ENCODE measurements at places on chromosomes 7 and 10.
A peak's percentile ranks its signal among the peaks of the same experiment; 100 is the strongest.

- no peak for DNase-seq
These were observed 34.4 kb downstream of the ADD3 start for GRCh38 chr10:110042181-110042580.

DNA sequence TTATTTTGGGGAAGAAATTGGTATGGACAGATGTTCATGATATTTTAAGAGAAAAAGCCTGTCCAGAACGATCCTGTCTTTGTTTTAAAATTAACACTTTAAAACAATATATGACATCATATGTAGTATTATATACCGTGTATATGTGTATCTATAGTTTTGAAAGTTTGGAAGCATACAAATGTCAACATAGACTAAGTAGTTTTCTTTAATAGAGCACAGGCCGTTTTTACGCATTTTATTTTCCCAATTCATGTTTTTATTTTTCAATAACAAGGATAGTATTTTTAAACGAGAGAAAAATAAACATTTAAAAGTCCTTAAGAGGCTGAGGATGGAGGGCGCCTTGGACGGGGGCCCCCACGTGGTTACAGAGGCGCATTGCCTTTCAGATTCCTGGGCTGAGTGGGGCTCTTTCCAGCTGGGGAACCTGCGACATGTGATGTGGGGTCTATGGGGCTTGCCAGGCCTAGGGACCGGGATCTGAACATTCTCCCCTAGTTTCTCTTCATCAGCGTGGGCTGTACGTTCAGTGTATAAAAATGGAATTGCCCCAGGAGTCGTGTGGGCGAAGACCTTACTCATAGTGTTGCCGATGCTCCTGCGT lies 127.8 kb upstream of the ZNF746 start:
- peak; percentile 50 for DNase-seq

GRCh38 chr7:38020121-38020785 lies 99.8 kb downstream of the EPDR1 start:
- peak; percentile 21 for DNase-seq

GRCh38 chr7:129134356-129134987 lies 10.0 kb upstream of the TSPAN33 start:
- no peak for DNase-seq

DNA sequence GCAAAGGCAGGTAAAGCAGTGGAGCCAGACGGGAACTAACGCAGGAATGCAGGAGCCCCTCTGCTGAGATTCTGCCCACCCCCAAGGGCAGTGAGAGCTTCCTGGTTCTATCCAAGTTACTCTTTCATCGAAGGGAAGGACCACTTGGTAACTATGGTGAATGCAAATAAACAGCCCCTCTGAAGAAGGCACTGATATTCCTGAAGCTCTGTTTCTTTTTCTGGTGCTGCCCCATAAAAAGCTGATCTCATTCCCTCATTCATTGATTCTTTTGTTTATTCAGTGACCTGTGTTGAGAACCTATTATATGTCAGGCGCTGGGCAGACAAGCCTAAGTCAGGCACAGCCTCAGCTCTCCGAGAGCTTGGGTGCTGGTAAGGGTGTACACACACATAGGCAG lies 217.3 kb downstream of the SNX10 start:
- DNase-seq: no peak

- DNase-seq: no peak
These were observed 413 bp downstream of the BUD31 start for GRCh38 chr7:99409192-99409572.

DNA sequence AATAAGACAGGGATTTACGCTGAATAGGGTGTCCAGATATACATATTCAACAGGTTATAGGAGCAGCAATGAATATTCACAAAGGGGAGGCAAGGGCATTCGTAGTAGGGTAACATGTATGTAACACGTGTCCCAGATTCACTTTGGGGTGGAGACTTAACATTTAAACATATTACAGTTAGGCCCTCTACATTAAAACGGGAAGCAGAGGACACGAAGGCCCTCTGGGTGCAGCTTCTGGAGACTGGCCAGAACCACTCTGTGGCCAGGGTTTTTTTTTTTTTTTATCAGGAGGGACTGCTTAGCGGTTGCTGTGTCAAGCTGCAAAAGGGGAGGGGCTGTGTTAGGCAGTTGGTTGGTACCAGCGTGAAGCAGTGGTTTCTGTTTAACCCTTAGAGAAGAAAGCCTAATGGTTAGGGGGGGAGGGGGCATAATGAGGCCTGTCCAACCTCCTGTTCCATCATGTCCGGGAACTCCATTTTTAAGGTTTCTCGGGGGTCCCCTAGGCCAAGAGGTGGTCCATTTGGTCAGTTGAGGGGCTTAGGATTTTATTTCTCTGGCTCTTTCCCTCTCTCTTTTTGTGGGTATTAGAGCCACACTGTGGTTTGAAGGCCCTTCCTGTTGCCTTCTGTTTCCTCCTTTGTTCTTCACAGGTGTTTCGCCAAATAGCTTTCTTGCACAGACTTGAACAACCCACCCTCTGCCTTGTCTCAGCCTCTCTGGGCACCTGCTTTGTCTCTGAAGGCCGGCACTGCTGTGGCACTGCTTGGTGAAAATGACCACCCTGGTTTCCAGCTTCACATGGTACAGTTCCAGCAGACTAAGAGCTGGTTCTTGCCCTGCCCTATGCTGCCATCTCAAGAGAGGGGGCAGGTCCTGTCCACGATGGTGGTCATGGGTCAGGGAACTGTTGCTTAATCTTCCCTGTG lies 26.4 kb downstream of the PRF1 start:
- DNase-seq: peak; percentile 44

DNA sequence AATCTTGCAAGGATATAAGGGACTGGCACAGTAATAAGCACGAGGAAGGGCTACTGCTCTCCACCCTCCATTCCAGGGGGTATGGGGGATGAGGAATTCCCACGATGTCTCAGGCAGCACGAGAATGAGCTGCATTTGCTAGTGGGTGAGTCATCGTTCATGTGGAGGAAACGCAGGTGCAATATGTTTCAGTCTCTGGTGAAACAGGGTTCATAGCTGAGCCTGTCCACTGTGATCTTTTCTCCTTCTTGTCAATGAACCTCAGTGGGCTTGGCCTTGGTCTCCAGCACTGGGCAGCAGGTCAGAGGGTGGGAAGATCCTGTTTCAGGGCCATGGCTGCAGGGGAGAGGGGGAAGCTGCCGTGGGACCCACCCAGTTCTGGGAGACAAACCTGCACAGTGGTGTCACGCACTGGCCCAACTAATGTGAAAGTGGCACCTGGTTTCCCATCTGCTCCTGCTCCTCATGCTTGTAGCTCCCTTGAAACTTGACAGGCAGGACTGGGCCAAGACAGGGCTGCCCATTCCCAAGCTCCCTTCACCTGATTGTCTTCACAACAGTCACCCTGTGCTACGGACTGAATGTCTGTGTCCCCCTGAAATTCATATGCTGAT lies 181.9 kb downstream of the USP6NL start:
- no peak for DNase-seq

- no peak for DNase-seq
These were observed 8.0 kb downstream of the HGF start for GRCh38 chr7:81761821-81762220.

GRCh38 chr7:156560075-156560474 lies 80.5 kb upstream of the RNF32 start:
- no peak for DNase-seq

- no peak for DNase-seq
These were observed 507.1 kb upstream of the ADARB2 start for GRCh38 chr10:2244471-2244870.

- no peak for DNase-seq
These were observed 61.1 kb upstream of the IGFBP3 start for GRCh38 chr7:45982132-45982531.

GRCh38 chr10:66365686-66366085 lies 560.1 kb upstream of the LRRTM3 start:
- DNase-seq: no peak

GRCh38 chr7:151245360-151246101 lies 3.0 kb downstream of the SMARCD3 start:
- DNase-seq: no peak

DNA sequence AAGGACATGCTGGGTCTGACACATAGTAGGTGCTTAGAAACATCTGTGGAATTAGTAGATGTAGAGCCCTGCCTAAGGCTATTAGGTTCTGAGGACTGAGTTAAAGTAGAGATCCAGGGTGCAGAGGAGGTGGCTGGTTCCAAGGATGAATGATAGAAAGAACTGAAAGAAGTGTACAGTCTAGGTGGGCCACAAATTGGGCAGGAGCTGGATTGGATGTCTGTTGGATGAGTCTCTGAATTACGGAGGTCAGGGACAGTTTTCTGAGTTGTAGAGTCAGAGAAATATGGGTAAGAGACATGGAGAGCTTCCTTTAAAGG lies 2.0 kb upstream of the SAMD8 start:
- DNase-seq: no peak

GRCh38 chr7:12855036-12855435 lies 167.6 kb downstream of the ARL4A start:
- no peak for DNase-seq

GRCh38 chr10:95480901-95481491 lies 80.2 kb downstream of the SORBS1 start:
- no peak for DNase-seq
